Head of caudate nucleus (tissue), 42 donors: ENCODE measurements at places on chromosomes 16 and 17.

GRCh38 chr16:19513377-19514053, 8.4 kb downstream of the GDE1 start:
- no peak for DNase-seq

DNA sequence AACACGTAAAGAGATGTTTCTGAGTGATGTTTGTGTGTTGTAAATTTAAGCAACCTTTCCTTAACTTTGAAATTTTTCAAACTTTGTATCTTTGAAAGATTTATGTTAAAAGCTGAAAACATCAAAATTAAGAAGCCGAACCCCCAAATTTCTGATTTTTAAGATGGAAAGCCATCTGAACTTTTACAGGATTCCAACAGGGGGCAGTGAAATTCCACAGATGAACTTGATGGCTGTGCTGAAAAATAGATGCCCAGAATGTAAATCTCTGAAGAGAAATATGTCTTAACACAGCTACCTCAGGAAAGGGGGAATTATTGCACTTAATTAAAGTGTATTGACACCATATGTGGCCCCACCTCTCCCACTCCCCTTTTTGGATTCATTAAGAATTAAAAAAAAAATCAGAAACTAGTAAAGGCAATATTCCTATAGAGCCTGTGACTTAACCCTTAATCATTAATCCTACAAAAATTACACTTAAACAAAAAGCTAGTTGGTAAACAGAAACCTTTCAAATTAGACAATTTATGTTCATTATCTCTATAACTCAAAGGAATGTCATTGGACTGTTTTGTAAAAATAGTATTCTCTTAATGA, 597.9 kb downstream of the KCNJ2 start:
- DNase-seq, result no peak

- no peak for DNase-seq
These were observed 4.5 kb downstream of the CCL17 start for GRCh38 chr16:57409065-57409464.

- DNase-seq, result no peak
These were observed 205.9 kb downstream of the HS3ST3A1 start for GRCh38 chr17:13395862-13396261.

DNA sequence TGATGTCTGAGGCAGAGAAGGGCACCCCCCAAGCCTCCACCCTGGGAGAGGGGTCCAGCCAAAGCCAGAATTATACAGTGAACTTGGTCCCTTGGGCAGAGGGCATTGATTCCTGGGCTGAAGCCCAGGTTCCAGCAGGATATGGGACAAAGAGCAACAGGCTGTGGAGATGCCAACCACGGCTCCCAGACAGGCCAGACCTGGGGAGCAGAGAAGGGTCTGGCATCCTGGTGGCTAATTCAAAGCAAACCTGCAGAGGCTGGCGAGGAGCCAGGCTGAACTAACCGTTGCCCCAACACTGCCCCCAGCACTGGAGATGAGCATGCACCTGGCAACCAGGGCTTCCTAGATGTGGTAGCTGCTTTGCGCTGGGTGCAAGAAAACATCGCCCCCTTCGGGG, 3.0 kb downstream of the CES3 start:
- no peak for DNase-seq

- DNase-seq, result peak; percentile 82
These were observed 25.3 kb downstream of the G6PC3 start for GRCh38 chr17:44095647-44096496.

- DNase-seq, result no peak
These were observed 58.3 kb upstream of the DHX40 start for GRCh38 chr17:59506894-59507726.

- no peak for DNase-seq
These were observed 18.4 kb downstream of the SNX11 start for GRCh38 chr17:48125829-48126531.

GRCh38 chr17:50213026-50214022, 11.9 kb upstream of the COL1A1 start:
- DNase-seq, result no peak

DNA sequence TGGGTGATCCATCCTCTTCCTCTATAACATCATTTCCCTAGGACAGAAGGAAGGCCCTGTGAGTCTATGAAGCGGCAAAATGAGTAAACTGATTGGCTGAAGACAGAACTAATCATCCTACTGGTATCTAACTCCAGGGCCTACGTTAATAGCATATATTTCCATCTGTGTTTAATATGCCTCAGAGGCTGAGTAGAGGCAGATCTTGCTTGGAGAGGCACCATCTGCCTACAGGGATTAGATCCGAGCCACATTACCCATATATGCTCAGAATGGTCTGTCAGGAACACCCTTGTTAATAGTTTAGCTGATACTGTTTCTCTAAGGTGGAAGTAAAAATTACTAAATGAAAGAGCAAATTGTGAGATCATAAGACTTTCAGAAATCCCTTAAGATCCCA, 13.2 kb upstream of the FOXJ1 start:
- DNase-seq, result no peak

- DNase-seq, result no peak
These were observed 3.9 kb upstream of the C17orf99 start for GRCh38 chr17:78142119-78142861.

DNA sequence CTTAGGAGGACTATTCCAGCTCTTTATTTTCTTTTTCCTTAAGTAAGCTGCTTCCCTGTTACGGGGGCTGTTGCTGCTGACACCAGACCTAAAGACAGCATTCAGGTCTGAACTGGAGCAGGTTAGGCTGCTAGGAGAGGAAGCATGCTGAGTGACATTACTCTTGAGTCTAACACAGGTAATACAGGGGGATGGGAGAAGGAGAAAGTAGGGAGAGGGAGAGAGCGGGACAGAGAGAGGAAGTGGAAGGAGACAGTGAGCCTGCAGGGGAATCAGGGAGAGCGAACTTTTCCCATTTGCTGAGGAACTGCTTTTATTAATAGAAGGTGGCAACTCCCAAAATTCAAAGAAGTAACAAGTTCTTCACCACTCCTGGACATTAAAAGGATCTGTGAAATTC, 130.9 kb downstream of the PARN start:
- no peak for DNase-seq

DNA sequence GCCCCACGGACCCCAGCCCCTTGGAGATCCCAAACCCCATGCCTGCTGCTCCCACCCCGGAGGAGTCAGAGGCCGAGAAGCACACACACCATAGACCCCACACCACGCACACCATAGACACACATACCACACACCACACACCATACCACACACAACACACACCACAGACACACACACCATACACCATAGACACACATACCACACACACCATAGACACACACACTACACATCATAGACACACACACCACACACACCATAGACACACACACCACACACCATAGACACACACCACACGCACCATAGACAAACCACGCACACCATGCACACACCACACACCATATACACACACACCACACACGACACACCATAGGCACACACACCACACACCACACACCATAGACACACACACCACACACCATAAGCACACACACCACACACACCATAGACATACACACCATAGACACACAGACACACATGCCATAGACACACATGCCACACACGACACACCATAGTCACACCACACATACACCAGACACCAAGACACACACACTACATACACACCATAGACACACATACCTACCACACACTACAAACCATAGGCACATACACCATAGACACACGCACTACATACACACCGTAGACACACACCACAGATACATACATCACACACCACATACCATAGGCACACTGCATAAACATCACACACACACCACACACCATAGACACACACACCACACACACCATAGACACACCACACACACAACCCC, 11.3 kb downstream of the TBC1D16 start:
- no peak for DNase-seq

DNA sequence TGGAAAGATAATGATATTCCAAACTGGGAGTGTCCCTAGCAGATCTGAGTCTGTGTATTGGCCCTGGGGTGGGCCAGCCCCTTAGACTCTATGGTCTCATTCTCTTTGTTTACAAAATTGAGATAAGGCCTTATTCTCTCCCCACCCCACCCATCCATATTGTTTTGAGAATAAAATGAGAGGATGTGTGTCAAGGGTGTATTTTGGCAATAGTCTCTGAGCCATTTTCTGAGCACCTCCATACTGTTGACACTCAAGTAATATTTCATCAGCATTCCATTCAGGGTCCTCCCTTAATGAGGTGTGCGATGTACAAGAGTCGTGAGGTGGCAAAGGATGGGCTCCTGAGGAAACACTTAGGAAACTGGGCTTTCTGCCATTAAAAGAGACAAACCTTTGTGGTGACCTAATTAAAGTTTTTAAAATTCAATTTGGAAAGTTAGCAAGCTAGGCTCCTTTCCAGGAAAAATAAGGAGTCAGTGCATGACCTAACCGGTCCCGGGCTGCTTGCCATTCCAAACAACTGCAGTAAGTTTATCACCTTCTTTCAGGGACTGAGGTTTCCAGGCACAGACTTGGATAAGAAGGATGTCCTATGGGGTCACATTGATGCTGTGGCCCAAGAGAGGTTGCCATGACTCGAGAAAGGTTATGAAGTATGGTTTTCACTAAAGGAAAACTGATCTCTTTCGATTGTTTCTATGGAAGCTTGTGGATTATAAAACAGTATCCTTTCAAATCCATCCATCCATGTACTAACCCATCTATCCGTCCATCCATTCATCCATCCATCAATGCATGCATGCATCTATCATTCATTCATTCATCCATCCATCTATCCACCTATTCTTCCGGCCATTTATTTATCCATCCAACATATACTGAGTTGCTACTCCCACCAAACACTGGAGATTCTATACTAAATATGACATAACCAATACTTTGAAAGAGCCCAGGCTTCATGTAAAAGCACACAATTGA, 443.3 kb downstream of the UTP18 start:
- no peak for DNase-seq

GRCh38 chr17:27352448-27353032, 58.6 kb downstream of the WSB1 start:
- no peak for DNase-seq

DNA sequence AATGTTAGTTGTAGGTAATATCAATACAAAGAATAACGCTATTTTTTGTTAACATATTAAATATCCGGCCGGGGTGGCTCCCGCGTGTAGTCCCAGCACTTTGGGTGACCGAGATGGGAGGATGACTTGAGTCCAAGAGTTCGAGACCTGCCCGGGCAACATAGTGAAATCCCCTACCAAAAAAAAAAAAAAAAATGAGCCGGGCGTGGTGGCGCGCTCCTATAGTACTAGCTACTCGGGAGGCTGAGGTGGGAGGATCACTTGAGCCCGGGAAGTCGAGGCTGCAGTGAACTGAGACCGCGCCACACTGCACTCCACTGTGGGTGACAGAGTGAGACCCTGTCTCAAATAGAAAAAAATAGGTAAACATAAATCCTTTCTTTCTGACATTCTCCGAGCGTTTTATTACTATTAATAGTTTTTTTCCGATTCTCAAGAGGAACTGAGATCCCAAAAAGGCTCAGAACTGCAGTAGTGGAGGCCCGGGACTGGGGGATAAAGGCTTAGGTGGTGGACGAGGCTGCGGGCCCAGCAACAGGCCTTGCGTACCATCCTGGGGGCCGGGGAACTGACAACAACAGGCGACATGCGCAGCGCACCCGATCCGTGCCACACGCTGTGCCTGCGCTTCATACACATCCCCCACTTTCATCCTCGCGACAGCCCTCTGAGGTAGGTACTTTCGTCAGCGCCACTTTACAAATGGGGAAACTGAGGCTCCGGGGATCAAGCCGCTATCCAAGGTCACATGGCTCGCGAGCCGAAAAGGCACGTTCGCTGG, 919 bp downstream of the N4BP1 start:
- DNase-seq, result peak; percentile 59

DNA sequence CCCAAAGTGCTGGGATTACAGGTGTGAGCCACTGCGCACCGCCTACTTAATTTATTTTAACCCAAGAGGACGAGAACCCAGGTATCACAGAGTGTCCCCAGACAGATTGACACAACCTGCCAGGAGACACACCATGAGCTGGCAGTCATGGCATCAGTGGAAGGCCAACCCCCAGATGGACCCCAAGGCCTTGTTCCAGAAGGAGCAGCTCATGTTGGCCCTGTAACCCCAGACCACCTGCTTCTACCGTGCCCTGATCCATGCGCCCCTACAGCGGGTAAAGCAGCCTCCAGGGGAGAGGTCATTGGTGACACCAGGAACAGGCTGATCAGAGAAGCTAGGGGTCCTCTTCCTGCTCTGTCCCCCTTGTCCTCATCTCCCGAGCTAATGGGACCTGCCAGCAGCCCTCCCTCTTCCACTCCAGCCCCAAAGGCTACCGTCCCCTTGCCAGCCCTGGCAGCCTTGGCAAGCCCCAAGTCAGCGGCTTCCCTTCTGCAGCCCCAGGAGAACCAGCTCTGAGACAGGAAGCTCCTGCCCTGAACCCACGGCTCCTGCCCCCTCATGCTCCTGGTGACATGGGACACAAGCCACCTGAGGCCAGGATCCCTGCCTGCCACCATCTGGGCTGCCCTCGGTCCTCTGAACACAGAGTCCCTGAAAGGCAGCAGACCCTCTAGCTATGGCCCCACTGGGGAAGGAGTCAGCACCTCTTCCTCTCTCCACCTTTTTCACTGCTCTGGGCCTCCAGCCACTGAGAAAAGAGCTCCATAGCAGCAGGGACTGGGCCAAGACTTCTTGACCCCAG, 6.3 kb downstream of the SULT1A1 start:
- DNase-seq, result no peak

- DNase-seq, result no peak
These were observed 24.7 kb downstream of the DEF8 start for GRCh38 chr16:89973235-89973634.

- no peak for DNase-seq
These were observed 122.6 kb downstream of the SOCS1 start for GRCh38 chr16:11133344-11133943.

- no peak for DNase-seq
These were observed 53.1 kb downstream of the HS3ST3B1 start for GRCh38 chr17:14353861-14354474.

- DNase-seq, result peak; percentile 80
These were observed 142.2 kb downstream of the RAB11FIP4 start for GRCh38 chr17:31533546-31534155.

DNA sequence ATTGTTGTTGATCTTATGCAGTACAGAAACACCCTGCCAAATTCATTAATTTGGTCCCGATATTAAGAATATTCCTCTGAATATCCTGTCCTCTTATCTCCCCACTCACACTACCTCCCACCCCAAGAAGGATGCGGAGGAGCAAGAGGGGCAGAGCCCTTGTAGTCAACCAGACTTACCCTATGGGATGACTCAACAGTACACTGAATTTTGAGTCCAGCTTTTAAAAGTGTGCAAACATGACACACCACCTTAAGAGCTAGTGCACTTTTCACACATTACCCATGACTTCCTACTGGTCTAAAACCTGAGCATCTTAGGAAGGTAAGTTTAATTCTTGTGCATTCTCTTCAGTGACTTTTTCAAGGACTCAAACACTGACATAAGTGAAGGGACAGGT, 9.5 kb downstream of the USP22 start:
- DNase-seq, result no peak

DNA sequence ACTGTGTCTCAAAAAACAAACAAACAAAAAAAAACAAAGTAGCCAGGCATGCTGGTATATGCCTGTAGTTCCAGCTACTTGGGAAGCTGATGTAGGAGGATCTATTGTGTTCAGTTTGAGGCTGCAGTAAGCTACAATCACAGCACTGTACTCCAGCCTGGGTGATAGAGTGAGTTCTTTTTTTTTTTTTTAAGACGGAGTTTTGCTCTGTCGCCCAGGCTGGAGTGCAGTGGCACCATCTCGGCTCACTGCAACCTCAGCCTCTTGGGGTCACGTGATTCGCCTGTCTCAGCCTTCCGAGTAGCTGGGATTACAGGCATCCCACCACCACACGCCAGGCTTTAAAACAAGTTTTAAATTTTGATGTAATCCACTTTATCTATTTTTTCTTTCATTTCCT, 80.2 kb upstream of the STAC2 start:
- no peak for DNase-seq

- DNase-seq, result no peak
These were observed 308.0 kb downstream of the MAP2K6 start for GRCh38 chr17:69722518-69722917.
